Esophagus squamous epithelium (tissue), 5 donors: ENCODE measurements at places on chromosomes 3 and 15.

GRCh38 chr15:68802373-68802772 is 18.3 kb downstream of the ANP32A start:
- DNase-seq: no peak

GRCh38 chr3:169298247-169298992 is 365.1 kb downstream of the MECOM start:
- no peak for DNase-seq

DNA sequence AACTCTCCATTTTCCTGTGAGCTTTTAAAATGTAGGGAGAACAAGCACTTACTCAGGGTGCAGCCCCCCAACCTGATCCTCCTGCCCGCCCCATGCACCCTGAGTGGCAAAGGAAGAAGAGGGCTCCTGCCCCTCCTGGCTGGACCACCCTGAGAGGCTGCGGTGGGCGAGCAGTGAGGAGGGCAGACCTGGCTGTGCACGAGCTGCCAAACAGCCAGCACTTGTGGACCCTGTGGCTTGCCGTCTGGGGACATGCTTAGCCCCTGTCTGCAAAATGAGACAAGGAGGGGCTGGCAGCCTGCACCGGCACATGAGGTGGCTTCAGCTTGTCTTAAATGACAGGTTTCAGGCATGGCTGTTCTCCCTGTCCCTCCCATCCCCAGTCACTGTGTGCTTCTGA is 18.6 kb downstream of the ATP10A start:
- DNase-seq: no peak

DNA sequence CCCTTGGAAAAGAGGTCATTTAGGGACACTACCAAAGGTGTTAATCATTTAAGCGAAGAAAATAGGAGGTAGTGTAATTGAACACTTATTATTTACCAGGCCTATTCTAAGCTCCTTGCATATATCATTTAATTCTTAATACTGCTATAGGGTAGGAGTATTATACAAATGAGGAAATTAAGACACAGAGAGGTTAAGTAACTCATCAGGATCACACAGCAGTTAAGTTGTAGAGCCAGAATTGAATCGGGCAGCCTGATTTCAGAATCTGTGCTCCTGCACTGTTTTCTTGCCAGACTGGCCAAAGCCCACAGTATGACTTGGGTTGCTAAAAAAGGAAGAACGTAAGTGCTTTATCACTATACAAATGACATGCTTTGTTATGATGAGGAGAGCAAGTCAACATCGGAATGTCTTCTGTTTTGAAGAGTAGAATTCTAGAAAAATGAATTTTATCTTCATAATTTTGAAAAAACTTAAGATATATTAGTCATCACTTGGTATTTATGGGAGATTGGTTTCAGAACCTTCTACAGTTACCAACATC is 31.4 kb downstream of the HPS3 start:
- no peak for DNase-seq

DNA sequence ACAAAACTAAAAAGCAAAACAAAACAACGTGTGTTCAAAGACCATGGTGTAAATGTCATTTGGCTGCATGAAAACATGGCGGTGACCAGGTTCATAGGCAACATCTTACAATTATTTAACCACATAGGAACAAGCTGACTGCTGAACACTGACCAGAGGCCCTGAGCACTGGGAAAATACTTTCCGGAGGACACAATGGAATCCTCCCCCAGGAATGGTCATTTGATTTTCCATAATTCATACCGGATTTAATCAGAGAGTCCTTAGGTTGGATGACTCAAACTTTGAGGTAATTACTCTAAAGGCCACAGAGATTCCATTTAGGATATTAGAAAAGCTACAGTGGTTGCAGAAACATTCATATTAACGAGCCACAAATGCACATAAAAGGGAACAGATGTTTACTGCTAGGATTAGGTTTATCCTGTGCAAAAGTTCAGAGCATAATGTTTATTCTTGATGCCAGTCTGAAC is 254.7 kb downstream of the NR1D2 start:
- no peak for DNase-seq
